Fibroblast of upper back skin (primary cell): ENCODE measurements at places on chromosomes 16 and 17.

GRCh38 chr17:45370949-45371413 lies 54.2 kb upstream of the MAP3K14 start:
- DNase-seq, result peak; percentile 36

- peak; percentile 25 for DNase-seq
Measured at GRCh38 chr17:30244853-30245385, 9.4 kb upstream of the SLC6A4 start.

GRCh38 chr17:65593855-65594845 lies 32.7 kb upstream of the AXIN2 start:
- DNase-seq, result peak; percentile 63

- peak; percentile 19 for DNase-seq
Measured at GRCh38 chr17:58641887-58642311, 49.9 kb downstream of the TEX14 start.

DNA sequence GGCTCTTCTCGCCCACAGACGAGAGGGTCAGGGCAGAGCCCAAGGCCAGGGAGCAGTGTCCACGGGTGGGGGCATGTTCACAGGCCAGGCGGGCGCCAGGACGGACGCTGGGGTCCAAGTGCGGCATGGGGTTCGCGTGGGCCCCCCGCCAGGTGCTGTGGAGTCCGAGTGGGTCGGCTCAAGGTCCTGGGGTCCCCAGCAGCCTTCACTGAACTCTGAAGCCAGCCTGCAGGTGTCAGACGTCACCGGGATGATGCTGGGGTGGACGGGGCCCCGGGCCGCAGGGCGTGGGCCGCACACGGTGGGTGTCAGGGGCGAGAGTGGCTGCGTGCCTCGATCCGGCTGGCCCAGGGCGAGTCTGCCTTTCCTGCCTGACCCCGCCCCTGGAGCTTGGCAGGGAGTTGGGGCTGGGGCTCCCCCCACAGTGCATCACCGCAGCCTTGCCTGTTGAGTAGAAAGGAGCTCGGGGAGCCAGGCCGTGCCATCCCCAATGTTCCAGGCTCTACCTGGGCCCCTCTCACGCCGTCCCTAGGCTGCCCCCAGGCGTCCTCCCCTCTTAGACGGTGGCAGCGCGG lies 19.0 kb downstream of the CACNA1H start:
- DNase-seq, result no peak

DNA sequence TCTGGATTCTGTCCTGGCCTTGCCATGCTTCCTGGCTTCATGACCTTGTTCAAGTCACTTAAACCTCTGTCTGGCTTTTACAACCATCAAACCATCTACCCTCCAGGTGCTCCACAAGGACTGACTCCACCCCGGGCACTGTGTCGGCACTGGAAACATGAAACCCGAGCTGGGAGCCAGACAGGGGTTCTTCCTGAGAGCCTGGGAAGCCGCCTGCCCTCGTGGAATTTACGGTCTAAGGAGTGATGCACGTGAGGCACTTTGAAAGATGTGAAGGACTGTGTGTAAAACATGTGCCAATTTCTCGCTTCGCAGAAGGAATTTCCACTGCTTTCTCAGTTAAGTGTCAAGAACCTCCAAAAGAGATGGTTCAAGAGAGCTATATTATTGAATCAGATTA lies 11.6 kb downstream of the CDK5R1 start:
- DNase-seq, result no peak

DNA sequence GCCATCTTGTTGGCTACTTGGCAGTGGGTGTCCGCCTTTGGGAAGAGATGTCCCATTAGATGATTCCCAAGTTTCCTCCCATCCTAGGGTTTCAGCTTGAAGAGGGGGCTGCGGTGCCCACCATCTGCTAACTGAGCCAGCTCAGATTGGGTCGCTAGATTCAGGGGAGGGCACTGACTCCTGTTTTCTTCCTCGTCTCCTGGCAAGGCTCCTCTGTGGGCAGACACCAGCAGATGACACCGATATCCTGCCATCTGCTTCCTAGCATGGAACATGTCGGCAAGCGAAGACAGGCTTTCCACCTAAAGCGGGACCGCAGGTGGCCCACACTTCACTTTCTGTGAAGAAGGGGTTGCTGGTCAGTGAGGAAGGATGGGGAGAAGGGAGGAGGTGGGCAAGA lies 27.3 kb downstream of the C17orf75 start:
- no peak for DNase-seq

GRCh38 chr17:14468858-14469257 lies 168.0 kb downstream of the HS3ST3B1 start:
- DNase-seq, result no peak

- peak; percentile 74 for DNase-seq
Measured at GRCh38 chr17:41521574-41522261, 3.0 kb upstream of the KRT15 start.

- DNase-seq, result peak; percentile 26
Measured at GRCh38 chr17:2883544-2884213, 87.4 kb downstream of the RAP1GAP2 start.

DNA sequence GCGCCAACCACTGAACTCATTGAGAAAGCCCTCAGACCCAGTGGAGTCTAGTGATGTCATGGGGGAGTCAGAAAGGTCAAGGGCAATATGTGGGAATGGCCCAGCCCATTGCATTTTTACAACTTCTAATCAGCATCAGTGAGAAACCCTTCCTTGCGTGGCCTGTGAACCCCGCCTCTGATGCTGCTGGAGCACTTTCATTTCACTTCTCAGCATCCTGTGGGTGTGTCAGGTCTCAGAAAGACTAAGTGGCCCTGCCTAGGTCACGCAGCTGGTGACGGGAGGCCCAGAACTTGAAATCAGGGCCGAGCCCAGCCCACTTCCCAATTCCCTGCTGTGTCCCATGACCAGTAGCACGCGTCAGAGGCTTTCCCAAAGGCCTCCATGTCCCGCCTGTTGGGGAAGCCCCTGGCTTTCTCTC lies 6.1 kb downstream of the DNAI2 start:
- no peak for DNase-seq

DNA sequence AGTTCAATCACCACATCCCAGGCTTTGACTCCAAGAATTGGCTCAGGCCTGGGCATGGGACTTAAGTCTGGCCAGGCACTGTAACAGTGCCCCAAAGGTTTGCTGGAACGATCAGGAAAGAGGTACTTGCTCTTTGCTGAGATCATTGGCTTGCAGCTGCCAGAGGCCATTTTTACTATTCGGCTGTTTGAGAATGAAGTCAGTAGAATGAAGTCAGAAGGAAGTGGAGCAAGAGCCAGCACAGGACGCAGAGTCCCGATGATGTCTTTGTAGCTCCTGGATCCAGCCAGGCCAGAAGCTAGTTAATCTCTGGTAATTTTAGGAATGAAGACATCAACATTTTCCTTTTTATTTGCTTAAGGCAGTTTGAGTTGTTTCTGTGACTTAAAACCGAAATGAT lies 195.5 kb downstream of the RAB11FIP4 start:
- DNase-seq, result peak; percentile 43

DNA sequence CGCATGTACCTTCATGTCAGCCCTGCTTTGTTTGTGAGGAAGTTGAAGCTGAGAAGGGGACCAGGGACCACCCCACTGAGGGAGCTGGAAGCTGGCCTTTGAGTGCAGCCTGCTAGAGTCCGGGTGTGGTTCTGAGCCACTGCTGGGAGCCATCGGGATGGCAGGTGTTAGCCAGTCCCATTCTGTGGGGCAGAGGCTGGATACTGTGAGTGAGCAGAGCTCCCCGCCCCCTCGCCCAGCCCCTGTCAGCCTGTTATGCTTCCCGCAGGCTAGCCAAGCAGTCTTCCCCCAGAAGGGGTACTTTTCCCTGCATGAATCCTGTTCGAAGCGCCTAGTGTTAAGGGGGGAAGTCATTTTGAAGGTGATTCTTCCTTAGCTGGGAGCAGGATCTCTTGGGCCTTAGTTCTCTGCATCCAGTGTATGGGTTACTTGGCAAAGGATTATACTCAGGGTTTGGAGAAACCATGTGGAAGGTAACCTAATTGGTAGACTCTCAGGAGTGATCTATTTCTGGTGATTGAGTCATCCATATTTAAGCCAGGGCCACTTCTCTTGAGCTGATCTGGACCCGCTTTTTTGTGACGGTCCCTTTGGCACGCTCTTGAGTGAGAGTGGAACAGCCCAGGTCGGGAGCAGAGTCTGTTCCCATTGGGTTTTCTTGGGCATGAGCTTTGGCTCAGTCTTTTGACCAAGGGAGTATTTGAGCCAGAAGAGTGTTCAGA lies 23.8 kb downstream of the AKAP1 start:
- no peak for DNase-seq

DNA sequence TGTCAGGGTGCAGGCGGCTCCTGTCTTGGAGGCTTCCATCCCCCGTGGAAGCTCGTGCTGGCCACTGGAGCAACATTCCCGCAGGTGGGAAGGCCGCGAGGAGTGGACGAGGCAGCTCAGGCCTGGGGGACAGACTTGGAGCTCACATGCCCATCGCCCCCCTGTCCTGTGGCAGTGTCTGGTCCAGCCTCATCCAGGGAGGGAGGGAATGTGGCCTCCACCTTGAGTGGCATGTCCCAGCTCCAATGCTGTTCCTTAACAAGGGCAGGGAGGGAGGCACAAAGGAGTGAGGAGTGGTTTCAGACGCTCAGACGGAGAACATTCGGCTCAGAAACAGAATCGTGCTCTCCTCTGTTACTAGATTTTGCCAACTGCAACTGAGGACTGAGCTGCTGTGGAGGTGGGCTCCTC lies 159.4 kb upstream of the CHMP6 start:
- DNase-seq, result peak; percentile 69

DNA sequence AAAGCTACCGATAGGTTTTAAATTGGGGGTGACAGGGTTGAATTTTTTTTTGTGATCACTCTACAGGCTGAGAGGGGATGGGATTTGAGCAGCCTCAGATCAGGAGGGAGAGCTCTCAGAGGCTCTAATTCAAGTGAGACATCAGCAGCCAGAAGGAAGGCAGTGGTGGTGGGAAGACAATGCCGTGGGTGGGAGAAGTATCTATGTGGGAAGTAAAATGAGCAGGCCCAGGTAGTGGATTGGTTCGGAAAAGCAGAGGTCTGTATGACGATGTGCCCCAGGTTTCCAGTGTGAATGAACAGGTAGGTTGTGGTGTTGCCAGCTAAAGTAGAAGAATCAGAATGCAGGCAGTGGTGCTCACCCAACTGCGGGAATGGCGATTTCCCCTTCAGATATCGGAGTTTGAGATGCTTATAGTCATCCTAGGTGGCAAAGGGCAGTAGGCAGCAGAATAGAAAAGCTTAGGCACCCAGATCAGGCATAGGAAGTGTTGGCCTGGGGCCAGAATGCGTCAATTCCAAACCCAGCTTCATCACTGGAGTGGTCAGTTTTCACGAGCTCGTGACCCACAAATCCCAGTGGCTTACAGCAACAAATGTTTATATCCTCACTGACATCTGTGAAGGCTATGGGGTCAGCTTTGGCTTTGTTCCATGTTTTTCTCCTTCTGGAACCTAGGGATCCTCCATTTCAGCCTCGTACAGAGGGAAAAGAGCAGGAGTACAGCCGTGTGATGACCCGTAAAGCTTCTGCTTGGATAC lies 24.0 kb downstream of the MEOX1 start:
- no peak for DNase-seq

DNA sequence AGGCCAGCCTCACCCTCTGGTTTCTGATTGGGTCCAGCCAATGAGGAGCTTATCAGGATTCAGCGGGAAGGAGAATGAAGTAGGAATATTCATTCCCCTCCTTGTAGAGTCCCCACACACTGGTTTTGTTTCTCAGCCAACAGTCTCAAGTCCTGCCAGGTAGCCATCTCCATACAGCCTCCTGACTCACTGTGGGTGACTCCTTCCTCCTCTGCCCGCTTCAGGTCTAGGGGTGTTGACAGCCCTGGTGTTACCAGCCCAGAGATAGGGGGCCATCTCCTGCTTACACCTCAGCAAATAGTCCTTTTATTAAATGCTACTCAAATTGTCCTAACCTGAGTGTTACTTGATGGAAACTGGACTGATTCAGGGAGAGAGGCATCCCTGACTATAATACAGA lies 4.0 kb upstream of the MFAP4 start:
- no peak for DNase-seq

- peak; percentile 55 for DNase-seq
Measured at GRCh38 chr16:30651124-30652004, 604 bp downstream of the PRR14 start.

DNA sequence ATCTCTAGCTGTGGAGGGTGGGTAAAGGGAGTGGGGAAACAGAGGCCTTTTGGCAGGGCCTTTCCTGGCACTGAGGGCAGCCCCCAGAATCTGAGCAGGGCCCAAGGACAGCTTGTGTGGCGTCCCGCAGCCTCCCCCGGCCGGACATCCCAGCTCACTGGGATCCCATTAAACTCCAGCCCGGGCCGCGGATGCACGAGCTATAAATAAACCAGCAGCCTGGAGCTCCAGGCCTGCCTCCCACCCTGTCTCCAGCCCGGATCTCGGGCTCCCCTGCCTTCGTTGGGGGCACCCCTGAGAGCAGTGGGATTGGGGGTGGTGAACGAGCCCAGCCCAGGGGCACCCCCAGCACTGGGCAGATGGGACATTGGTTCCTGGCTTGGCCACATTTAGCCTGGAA lies 13.8 kb upstream of the AATK start:
- DNase-seq, result no peak

- peak; percentile 69 for DNase-seq
Measured at GRCh38 chr17:70168977-70169708, at the start of gene KCNJ2. TSS of gene KCNJ2 (plus strand) at chr17:70169532. CDS start at chr17:70175040, 5,508 bp downstream.

GRCh38 chr16:57304169-57305061 lies 19.9 kb upstream of the PLLP start:
- peak; percentile 59 for DNase-seq

DNA sequence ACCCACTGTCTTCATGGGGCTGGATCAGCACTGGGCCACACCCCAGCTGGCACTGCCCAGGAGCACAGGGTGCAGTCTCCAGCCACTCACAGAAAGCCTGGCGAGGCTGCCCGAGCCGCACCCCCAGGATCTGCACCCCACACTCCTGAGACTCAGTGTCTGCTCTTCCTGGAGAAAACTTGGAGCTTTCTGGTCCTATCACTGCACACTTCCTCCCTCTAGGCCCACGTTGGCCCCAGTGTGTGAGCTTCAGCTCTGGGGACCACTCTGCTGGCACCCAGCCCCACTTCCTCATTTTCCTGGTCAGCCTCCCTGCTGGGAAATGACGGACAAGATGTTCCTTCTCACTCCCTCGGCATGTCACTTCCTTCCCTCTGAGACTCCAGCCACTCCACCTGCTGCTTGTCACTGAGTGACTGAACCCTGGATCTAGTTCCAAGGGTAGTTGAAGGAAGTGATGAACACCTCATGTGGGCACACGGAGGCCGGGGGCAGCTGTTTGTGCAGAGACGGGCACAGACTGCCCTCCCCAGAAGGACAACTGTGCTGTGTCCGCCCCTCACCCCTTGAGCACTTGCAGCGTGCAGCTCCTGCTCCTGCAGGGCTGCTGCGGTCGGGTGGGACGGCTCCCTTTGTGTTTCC lies 29.0 kb downstream of the ZC3H18 start:
- no peak for DNase-seq

- DNase-seq, result peak; percentile 97
Measured at GRCh38 chr17:82396601-82397435, 21.3 kb upstream of the HEXD start.
